ENCODE measurements at places on chromosomes 3 and 15.

DNA sequence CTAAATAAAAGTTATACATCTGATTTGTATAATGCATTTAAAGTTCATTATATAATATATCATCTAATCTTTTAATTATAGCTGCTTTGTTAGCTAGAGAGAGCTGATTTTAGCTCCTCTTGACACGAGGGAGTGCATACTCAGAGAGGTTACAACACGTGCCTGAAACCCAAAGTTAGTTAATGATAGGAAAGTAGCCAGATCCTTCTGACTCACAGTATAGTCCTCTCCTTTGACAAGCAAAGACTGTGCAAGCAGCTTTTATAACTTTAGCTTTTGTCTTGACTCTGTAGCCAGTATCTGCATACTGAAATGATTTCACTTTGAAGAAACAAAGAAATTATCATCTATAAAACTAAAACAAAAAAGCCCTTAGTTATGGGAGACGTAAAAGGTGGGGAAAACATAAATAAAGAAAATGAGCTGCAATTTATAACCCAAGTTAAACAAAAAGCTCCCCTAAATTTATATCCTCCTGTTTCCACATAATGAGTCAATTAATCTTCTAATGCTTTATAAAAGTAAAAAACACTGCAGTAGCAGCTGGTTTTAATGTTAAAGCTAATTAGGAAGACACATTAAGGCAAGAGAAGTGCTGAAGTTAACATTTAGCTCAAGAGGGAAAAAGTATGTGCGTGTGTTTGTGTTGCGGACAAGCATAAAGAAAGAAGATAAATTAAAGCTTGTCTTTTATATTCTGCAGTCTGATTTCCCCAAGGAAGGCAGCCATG is 13.1 kb downstream of the GABRR3 start:
- peak; percentile 15 for DNase-seq

GRCh38 chr3:45690336-45691035 is 1.3 kb downstream of the SACM1L start:
- no peak for DNase-seq

DNA sequence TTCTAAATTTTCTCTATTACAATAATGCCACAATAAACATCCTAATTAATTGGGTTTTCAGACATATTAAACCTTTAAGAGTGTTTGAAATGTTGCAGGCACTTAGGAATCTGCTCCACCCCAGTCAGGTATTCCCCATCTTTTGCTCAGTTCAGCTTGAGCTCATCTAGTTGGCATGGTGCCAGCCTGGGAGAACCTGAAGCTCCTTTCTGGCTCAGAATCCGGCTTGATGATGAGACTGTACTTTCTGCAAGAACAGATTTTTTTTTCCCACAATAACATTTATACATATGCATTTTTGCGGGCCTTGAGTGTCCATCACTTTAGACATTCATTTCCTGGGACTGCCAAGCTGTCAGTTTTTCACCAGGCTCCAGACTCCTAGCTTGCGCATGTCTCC is 7.7 kb upstream of the OXSR1 start:
- no peak for DNase-seq

- no peak for DNase-seq
Observed at GRCh38 chr15:69962561-69962960, 135.2 kb downstream of the TLE3 start.

- no peak for DNase-seq
Observed at GRCh38 chr15:83578691-83579090, 75.2 kb upstream of the ADAMTSL3 start.

DNA sequence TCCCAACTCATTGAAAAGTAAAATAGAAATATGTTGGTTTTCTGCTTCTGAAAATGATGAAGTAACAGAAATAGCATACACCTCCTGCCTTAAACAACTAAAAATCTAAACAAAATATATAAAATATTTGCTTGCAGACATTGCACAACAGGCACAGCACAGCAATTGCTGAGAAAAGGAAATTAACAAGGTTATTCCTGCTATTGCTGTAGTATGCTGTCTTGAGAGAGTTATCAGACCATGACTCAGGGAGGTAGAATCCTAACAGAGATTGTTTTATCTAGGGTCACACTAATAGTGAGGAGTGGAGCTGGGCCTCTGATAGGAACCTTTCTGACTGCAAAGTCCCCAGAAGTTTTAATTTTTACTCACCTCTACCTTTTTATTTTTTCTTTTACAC is 72.6 kb downstream of the ZBTB20 start:
- DNase-seq: peak; percentile 32

DNA sequence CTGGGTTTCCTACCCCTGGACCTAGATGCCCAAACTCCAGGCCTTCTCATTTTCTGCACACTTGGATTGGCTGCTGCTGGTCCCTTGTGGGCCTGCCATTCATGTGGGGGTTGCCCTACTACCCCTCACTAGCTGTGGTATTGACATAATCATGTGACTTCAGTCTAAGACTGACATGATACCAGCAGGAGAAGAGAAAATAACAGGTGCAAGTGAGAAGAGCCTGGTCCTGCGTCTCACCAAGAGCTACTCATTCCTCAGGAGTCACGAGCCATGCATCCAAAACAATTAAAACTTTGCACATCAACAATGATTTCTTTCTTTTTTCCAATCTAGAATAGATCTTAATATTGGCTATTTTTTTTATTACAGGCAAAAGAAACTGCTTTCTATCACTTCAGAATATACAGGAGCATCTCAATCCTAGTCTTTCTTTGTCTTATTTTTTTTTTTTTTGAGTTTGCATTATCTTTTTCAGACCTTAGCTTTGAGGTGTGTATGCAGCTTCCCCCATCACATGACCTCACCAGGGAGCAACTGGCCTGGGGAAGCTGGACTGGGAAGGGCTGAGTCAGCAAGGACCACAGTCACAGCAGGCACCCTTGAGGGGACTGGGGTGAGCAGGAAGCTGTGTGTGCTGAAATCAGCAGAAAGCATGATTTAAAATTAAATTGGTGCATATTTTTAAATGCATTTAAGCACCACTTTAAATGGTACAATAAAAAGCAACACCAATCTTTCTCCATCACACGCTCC is 27.6 kb downstream of the SLC9A9 start:
- DNase-seq: no peak

- DNase-seq: no peak
Observed at GRCh38 chr3:42267878-42268277, 1.9 kb upstream of the CCK start.

All from AG10803 (cell line).